RPMI7951 (cell line): ENCODE measurements at places on chromosomes 7 and 10. TPM values are rescaled to one million over a fixed set of nuclear protein-coding genes. Genes with fewer than 3 reads are reported as not detected.

- DNase-seq = no peak
Measured at GRCh38 chr10:88680958-88681357, 16.7 kb downstream of the LIPF start.

- DNase-seq = no peak
Measured at GRCh38 chr7:44408596-44408995, 81.9 kb downstream of the NUDCD3 start.

DNA sequence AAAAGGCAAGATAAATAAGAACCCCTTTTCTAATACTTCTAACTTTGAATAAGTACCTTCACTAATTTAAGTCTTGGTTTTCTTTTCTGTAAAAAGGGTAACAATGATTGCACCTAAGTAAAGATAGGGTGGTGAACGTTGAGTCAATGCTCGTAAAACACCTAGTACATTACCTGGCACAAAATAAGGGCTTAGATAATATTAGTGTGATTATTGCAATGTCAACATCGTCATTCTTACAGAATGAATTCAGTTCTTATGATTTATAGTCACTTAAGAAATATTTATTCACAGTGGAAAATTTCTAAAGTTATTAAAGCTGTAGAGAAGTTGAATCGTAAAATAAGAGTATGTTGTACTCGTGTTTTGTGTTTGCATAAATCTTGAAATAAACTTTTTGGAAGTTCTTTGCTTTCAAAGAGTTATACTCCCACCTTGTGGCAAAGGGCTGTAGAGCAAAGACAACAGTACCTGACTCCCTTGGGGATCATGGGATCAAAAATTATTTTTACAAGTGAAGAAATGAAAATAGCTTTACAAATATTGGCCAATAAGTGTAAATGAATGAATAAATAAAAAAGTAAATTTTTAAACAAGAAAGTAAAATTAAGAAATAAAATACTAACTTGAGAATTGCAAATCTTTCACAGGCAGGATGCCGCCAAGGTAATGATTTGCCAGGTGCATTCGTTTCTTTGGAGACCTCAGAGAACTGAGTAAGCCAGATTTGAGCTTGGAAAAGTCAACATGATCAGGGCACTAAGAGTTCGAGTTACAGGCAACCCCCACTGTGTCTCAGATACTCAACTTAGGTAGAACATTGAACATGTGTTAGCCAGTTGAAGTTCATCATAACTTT lies 285.8 kb upstream of the CACNA2D1 start:
- peak; percentile 15 for DNase-seq

DNA sequence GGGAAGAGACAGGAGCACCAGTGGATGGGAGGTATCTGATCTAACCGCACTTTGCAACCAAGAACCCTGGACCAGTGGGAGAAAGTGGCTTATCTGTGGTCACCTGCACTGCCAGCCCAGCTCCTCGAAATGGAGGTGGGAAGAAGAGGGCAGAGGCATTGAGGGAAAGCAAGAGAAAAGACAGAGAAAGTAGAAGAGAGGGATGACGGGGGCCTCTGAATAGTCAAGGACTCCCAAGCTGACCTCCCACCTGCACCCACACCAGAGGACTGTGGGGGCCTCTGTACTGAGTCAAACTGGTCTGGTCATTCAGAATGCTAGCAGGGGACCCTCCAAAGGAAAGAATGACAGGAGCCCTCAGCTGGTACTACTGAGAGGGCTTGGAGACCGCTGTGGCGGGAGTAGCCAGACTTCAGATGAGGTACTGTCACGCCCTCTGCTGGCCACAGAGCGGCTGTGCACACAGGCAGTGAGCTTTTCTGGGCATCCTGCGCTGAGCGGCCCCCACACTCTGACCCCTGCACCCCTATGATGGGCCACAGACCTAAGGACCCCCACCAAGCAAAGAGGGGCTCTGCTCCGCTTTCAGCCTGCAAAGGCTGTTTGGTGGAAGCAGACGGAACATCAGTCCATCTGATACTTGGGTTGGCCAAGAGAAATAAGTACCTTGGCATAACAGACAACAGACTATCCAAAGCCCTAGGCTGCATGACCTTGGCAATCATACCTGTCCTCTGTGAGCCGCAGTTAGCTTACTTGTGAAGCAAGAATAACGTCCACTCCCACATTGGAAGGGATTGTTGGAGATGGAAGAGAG lies 112.9 kb downstream of the COL13A1 start:
- DNase-seq = peak; percentile 58

- no peak for DNase-seq
Measured at GRCh38 chr10:48839809-48840679, 99.6 kb downstream of the LRRC18 start.

SPDYE2 gene
- total RNA-seq = not detected in 2 replicates

AGBL3 gene
- 0.98 and 3.5 TPM in 2 replicates for total RNA-seq
